ENCODE measurements at places on chromosomes 12 and 14. TPM values are rescaled to one million over a fixed set of nuclear protein-coding genes. Genes with fewer than 3 reads are reported as not detected.

Gene KRT77
- not detected for total RNA-seq

DNA sequence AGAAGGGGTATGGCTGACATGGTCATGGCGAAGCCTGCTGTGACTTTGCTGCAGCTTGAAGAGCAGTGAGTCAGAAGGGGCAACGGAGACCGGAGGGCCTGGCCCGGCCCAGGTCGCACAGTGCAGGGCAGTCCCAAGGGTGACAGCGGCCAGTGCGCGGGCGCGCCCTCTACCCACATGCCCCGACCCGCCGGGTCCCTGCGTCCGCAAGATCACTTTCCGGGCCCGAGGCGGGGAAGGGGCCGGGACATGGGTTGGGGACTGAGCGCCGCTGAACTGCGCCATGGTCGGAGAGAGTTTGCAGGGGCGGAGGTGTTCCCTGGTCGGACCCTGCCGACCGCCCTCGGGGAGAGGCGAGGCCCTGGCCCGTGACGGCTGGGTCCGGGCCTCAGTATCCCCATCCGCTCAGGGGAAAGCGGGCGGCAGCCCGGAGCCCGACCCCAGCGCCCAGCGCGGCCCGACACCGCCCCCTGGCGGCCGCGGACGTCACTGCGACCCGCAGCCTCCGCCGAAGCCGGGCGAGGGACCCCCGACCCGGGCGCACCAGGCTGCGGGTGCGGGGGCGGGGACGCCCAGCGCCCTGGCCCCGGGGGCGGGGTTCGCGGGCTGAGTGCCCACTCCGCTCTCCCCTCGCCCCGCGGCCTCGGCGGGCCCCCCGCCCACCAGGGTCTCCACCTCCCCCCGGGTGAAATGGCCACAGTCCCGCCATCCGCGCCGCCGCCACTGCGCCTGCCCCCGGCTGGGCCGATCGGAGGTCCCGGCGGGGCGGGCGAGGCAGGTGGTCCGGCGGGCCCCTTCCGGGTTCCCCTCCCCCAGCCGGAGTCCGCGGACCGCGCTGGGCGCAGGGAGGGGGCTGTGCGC lies 7.2 kb upstream of the ANKRD9 start:
- no peak for DNase-seq

DNA sequence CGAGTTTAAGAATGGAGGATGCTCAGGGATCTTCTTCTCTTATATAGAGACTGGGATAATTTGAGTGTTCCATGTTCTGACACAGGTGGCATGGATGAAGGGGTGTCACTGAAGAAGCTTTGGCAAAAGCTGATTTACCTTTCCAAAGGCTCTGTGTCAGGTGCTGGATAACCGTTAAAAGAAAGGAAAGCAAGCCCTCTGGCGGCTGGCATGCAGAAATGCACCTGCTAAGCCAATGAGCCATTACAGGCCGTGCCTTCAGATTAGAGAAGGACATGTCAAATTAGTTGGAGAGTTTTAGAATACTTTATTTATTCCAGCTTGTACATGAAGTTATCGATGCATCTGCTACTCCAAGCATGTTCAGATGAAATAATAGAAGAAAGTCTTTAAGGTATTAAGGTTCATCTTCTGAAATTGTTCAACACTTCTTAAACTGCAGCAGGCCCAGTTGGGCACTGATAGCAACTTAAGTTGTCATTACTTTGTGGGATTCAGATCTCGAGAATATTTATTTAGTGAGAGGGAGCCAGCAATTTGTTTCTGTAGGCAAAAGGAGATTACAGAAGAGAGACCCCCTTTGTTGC lies 678.2 kb downstream of the NRXN3 start:
- peak; percentile 12 for DNase-seq

DNA sequence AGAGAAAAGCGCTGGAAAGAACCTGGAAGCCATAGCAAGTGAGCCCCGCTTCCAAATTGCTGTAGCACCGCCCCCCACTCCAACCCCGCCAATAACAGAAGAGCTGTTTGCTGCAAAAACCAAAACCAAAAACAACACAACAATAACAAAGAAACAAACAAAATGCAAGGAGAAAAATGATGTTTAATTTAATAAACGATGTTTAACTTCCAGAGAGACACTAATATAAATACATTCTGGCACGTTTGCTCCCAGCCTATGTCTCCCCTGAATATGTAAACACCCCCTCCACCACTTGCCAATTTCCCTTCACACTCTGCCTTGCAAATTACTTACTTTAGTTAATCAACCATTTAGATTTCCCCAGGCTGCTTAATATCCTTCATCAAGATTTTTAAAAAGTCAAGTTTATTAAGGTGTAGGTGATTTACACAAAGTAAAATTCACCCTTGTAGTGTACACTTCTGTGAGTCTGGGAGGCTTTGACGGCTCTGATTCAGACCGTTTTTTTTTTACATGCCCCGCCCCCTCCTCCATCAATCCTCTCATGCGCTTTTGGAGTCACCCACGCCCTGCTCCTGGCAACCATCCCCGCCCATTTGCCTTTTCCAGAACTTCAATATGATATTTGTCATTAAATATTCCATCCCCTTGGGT lies 482 bp upstream of the IFI27L2 start:
- DNase-seq: peak; percentile 60

Gene LBHD2
- not detected for total RNA-seq

DNA sequence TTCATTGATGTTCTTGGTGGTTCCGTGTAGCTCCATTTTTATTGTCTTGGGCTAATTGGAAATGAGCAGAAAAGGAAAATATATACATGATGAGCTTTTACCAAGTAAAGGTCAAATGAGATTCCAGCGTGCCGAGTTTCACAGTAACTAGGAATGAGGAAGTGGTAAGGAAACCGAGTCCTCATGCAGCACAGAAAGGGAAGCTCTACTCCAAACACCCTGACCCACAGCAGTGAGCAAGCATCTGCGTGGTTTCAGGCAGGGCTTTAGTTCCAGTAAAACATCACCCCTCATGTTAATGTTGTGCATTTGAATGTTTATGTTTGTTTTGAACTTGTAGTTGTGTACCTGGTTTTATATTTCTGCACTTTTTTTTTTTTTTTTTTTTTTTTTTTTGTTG lies 208.0 kb downstream of the SLC41A2 start:
- DNase-seq: peak; percentile 47

Gene PLA2G1B
- not detected for total RNA-seq

All from fibroblast of lung (primary cell).